ENCODE measurements at places on chromosomes 11 and 22.

DNA sequence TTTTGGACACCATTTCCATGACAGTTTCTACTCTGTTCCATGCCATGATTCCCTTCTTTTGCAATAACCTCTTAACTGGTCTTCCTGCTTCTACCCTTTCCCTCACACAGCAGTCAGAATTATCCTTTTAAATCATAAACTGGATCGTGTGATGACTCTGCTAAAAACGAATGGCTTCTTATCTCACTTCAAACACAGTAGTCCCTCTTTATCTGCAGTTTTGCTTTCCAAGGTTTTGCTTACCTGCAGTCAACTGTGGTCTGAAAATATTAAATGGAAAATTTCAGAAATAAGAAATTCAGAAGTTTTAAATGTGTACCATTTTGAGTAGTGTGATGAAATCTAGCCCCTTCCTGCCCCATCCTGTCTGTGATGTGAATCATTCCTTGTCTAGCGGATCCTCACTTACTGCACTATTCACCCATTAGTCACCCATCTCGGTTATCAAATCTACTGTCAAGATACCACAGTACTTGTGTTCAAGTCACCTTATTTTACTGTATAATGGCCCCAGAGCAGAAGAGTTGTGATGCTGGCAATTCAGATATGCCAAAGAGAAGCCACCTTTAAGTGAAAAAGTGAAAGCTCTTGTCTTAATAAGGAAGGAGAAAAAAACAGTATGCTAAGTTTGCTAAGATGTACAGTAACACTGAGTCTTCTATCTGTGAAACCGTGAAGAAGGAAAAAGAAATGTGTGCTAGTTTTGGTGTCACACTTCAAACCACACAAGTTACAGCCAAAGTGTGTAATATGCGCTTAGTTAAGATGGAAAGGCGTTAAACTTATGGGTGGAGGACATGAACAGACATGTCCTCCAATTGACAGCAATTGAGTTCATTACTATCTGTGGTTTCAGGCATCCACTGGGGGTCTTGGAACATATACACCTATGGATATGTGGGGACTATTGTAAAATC is 283.0 kb downstream of the DDX10 start:
- peak; percentile 31 for DNase-seq

DNA sequence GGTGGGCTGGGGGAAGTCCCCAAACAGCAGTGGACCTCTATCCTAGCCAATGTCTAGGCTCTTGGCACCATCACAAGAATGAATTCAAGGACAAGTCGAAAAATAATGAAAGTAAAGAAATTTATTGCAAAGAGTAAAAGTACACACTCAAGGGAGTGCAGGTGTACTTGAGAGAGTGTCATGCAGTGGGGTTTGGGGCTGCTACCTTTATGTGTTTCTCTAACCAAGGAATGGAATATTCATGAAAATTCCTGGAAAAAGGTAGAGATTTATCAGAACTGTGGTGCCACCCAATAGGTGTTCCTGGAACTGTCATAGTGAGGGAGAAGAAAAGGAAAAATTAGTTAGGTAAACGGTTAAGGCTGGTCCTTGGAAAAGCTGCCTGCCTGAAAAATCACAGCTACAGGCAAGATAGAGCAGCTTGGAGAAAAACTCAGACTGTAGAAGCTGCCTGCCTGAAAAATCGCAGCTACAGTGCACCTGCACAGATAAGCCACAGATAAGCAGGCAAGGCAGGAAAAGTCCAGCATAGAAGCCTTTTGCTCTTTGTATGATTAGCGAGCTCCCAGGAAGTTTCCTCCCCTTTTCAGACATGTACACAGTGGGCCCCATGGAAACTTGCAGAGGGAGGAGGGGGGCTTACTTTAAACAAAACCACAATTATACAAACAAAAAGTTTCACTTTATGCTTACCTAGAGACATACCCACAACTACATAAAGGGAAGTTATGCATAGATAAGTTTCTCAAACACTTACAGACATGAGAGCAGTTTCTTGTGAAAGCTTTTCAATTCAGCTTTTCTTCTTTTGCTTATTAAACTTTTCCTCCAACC is 71.4 kb upstream of the B3GNT6 start:
- no peak for DNase-seq

DNA sequence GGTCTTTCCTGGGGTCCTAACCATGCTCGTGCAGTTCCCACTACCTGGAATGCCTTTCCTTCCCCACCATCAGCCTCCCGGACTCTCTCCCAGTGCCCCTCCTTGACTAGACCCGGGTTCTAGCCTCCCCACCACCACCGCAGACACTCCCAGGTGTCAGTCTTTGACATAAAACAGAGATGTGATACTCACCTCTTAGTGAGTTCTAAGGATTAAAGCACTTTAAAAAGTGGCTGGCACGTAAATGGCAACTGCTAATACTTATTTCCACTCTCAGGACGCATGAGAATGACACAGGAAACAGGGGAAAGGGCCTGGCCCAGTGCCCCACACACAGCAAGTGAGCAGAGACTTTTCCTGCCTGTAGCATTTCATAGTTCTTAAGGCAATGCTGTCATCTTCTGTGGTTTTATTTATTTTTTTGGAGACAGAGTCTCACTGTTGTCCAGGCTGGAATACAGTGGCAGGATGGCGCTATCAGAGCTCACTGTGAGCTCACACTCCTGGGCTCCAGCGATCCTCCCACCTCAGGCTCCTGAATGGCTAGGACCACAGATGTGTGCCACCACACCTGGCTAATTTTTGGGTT is 1.9 kb upstream of the SLC25A45 start:
- no peak for DNase-seq

DNA sequence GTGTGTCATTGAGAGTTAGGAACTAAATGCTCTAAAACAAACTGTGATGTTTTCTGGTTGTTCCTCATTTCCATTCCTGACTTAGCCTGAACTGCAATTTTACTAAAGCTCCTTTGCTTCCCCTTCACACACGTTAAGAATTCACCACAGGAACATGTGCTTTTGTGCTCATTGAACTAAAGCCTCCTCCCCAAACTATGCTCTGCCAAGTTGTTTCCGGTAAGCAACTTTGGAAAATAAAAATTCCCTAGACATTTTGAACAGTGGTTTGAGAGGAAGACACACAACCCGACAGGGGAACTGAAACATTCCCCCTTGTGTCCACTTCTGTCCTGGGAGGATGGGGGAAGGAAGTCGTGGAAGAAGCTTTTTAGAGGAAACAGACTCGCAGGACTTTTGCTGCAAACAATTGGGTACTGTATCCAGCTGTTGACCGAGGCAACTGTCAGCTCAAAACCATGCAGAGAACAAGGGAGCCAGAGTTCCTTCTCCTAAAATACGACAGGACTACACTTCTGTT is 66.9 kb downstream of the GAB2 start:
- no peak for DNase-seq

GRCh38 chr11:120079750-120080610 is 57.9 kb downstream of the TRIM29 start:
- no peak for DNase-seq

GRCh38 chr11:12234221-12234620 is 123.8 kb downstream of the MICAL2 start:
- DNase-seq = no peak

DNA sequence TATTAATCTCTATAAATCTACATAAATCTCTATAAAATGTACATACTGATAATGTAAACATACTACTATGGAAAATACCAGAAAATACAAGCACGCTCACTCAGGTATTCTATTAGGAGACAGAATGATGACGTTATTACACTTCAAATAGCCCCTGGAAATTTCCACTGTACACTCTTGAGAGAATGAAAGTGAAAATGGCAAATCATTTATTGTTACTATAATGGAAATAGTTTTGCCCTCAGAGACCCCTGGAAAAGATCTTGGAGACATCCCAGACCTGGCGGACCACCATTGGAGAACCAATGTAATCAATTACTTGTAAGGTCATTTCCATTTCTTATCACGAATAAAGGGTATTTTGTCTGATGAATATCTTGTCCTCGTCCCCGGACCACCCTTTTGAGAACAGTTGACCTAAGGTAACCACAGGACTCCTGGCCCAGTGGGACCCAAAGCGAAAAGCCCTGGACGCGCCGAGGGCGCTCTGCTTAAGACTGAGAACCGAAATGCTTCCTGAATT is 509 bp upstream of the PRRG4 start:
- DNase-seq = peak; percentile 73

DNA sequence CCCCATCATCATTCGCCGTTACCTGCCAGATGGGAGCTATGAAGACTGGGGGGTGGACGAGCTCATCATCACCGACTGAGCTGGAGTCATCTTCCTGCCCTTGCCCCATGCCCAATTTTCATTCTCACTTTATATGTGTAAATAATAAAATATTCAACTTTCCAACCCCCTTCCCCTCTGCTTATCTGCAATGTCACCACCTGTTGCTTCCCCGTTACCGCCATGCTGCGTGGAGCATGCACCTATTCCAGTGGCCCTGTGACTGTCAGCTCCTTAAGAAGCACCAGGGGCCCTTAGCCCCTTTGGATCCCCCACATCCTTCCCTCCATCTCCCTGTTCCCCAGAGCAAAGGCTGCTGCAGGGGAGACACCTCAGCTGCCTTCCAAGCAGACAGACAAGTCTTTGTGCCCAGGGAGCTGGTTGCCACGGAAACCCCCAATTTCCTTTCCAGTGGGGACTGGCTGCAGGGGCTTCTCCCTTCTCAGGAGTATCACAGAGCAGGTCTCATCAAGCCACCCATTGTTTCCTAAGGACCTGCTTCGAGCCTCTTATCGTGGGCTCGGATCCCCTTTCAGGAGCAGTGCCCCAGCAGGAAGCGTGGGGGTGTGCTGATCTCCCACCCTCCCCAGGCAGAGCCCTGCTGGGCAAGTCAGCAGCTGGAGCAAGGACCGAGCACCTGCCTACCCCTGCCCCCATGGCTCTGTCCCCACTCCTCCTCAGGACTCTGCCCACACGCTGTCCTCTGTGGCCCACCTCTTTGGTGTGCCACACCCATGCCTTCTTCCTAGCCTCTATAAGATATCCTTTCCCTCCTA is 14.3 kb downstream of the POLR2F start:
- DNase-seq = no peak

GRCh38 chr11:113681282-113681681 is 24.8 kb downstream of the TMPRSS5 start:
- no peak for DNase-seq

DNA sequence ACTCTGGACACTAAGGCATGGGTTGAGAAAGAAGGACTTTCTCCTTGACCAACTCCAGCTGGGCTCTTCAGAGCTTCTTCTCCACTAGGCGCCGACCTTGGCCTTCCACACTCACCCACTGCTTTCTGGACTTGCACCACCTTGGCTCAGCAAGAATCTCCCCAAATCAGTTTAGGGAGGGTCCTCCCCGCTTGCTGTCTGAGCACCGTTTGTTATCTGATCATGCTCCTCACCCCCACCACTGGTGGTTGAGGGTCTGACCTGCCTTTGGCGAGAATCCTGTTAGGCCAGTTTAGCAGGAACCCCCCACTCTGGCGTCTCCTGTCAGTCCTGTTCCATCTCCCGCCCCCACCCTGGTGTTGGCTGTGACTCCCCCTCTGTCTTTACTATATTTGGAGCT is 10.4 kb downstream of the APOL2 start:
- no peak for DNase-seq

DNA sequence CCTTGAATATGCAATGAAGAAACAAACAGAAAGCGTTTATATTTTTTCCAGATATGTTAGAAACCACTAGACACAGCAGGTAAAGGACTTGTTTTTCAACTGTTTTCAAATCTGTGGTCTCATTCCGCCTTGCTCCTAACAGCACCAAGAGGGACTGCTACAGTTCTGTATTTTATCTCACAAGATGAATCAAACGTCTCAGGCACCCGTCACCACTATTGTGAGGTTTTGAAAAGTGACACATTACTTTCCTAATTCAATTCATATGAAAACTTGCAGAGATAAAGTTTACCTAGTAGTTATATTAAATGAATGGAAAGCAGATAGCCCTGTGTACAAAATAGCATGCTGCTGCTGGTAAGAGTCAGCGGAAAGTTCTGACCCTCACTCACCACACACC is 386.3 kb downstream of the ETS1 start:
- DNase-seq = no peak

DNA sequence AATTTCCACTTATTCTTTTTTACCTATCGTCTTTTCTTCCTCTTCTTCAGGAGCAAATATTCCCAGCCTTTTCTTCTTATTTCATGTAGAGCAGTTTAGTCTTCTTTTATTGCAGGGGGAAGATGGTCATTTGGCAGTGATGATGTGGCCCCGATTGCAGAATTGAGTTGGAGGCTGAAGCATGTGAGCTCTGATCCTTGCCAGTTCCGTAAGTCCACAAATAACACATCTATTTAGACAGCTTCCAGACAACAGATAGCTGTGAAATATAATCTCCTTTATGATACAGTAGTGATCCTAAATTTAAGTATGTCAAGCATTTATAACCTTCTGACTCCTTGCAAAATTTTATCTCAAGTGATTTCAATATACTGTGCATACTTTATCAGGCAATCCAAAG is 27.5 kb downstream of the REXO2 start:
- DNase-seq = no peak

- no peak for DNase-seq
These were observed 1.3 kb downstream of the CCDC188 start for GRCh38 chr22:20149257-20150250.

GRCh38 chr11:119617340-119617713 is 111.7 kb downstream of the NECTIN1 start:
- no peak for DNase-seq

- no peak for DNase-seq
These were observed 2.3 kb upstream of the APOA4 start for GRCh38 chr11:116825434-116825833.

DNA sequence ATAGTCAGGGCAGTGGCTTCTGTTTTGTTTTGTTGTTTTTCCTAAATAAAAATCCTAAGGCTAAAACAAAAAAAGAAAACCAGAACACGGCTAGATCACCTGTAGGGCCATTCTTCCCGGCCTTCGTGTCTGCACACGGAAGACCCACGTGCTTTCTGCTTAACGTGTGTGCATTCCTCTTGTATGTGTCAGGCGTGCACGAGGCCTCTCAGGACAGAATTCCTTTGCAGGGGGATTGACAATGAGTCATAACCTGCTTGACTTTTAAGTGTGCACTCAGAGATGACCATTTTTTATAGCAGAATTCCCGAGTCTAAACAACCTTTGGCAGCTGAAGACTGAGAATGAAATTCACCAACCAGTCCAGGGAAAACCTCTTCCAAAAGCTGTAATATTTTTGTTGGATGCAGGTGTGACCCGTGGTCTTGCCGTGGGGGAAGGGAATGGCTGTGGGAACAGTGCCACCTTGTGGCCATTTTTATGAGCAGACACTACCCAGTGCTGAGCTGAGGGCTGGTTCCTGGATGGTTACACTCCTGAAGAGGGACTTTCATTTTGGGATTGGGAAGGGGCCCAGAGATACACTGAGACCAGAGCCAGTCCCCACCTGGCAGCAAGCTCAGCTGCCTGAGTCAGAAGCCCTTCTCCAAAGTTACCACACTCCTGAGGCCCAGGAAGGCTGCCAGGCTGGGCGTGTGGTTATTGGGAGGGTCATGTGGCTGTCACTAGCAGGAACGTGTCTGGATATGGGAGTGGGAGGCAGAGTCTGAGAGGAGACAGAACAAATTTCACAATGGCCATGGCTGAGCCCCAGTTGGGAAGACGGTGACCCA is 35.7 kb upstream of the DKK3 start:
- peak; percentile 69 for DNase-seq

GRCh38 chr11:31355131-31355530 is 14.4 kb downstream of the DCDC1 start:
- no peak for DNase-seq

- DNase-seq = no peak
These were observed 25.0 kb downstream of the MN1 start for GRCh38 chr22:27776650-27776958.

GRCh38 chr11:85854212-85854556 is 999 bp upstream of the CCDC83 start:
- no peak for DNase-seq

- no peak for DNase-seq
These were observed 1.1 kb downstream of the PRRG4 start for GRCh38 chr11:32830796-32831195.
